Vagina (tissue), 2 donors: ENCODE measurements at places on chromosomes 1 and 21.

DNA sequence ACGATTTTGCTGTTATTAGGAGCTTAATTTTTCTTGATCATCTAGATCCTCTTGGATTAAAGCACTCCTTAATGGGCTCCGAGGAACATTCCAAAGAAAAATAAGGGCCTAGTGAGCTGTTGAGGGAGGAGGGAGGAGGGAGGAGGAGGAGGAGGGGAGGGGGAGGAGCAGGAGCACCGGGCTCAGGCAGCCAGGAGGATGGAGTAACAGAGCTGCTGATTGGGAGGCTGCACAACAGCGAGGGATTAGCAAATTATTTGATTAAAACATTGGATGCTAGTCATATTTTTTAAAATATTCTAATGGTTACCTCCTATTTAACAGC lies 302.1 kb upstream of the RRP15 start:
- no peaks in the 10 kb centered on the region for H3K4me1 ChIP-seq
- no peaks in the 10 kb centered on the region for H3K27me3 ChIP-seq
- no peak overlapping the region for H3K27ac ChIP-seq
- DNase-seq = no peak

GRCh38 chr1:13790290-13791030 lies 90.5 kb downstream of the PRDM2 start:
- peaks cover 27% of the 10 kb centered on the region for H3K4me1 ChIP-seq
- no peak overlapping the region for H3K27ac ChIP-seq
- no peaks in the 10 kb centered on the region for H3K27me3 ChIP-seq
- H3K4me3 ChIP-seq = no peak overlapping the region
- H3K36me3 ChIP-seq = peaks cover 7% of the 10 kb centered on the region

DNA sequence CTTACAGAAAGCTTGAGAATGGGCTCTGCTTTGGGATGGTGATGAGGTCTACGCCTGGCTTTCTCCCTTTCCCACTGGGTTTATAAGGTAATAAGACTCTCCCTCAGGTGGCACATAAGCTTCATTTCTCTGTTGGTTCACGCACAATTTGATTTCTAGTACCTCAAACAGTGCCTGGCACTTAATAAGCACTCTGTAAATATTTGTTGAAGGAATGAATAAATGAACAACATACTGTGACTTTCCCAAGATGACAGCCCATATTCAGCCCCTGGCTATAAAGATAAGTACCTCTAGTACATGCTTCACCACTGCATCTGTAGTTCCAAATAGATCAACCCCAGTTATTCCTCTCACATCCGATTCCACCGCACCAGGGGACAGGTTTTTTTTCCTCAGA lies 17.8 kb downstream of the COPA start:
- H3K4me3 ChIP-seq = no peak overlapping the region
- H3K4me1 ChIP-seq = peaks cover under 1% of the 10 kb centered on the region
- H3K27me3 ChIP-seq = no peaks in the 10 kb centered on the region
- peaks cover 72% of the 10 kb centered on the region for H3K36me3 ChIP-seq
- no peak overlapping the region for H3K27ac ChIP-seq

DNA sequence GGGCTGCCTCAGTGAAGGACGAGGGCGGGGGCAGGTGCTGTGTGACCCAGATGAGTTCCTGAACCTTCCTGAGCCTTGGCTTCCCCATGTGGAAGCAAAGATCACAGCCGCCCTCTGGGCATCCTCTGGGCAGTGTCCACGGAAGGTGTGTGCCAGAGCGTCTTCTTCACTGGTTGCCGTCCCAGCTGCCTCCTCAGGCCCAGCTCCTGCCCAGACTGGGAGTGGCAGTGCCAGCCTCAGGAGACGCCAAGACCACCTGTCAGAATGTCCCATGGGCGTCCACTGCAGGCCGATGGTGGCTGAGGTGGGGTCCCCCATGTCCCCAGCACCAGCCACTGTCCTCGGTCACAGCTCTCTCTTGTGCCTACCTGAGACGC lies 10.2 kb downstream of the ARHGEF16 start:
- no peaks in the 10 kb centered on the region for H3K36me3 ChIP-seq
- H3K27me3 ChIP-seq = no peaks in the 10 kb centered on the region
- no peak overlapping the region for H3K4me3 ChIP-seq
- H3K4me1 ChIP-seq = peaks cover 59% of the 10 kb centered on the region
- H3K27ac ChIP-seq = peak overlapping the region; percentile 23

- H3K4me3 ChIP-seq = no peak overlapping the region
- DNase-seq = no peak
- no peaks in the 10 kb centered on the region for H3K4me1 ChIP-seq
Observed at GRCh38 chr1:240278082-240278481, 186.4 kb downstream of the FMN2 start.

DNA sequence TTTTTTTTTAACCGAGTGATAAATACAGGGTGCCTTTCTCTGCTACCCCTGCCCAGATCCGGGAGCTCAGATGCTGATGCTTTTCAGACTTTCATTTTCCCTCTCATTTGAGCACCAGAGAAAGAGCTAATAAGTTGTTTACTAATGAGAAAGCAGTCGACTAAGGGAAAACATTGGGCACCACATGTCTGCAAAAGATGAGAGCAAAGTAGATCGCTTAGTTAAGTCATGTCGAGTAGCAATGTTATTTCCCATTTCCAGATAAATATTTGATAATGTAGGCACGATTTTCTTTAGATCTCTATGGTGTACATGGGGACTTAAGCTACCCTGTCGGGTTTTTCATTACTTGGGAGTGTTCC lies 1.2 kb downstream of the PKN2 start:
- no peaks in the 10 kb centered on the region for H3K27me3 ChIP-seq
- peak overlapping the region; percentile 97 for H3K27ac ChIP-seq
- H3K4me3 ChIP-seq = peak overlapping the region; percentile 63
- no peaks in the 10 kb centered on the region for H3K36me3 ChIP-seq
- H3K4me1 ChIP-seq = peaks cover 38% of the 10 kb centered on the region

GRCh38 chr1:157203166-157203565 lies 65.0 kb upstream of the ETV3 start:
- no peak for DNase-seq
- no peaks in the 10 kb centered on the region for H3K4me1 ChIP-seq
- H3K4me3 ChIP-seq = no peak overlapping the region

GRCh38 chr1:155882235-155882634 lies 22.9 kb downstream of the SYT11 start:
- no peaks in the 10 kb centered on the region for H3K27me3 ChIP-seq
- H3K27ac ChIP-seq = no peak overlapping the region
- no peaks in the 10 kb centered on the region for H3K4me1 ChIP-seq
- peaks cover 12% of the 10 kb centered on the region for H3K36me3 ChIP-seq
- no peak overlapping the region for H3K4me3 ChIP-seq

GRCh38 chr21:34132202-34132601 lies 58.8 kb downstream of the MRPS6 start:
- DNase-seq = no peak
- peak overlapping the region; percentile 91 for H3K27ac ChIP-seq
- H3K36me3 ChIP-seq = no peaks in the 10 kb centered on the region
- peaks cover 53% of the 10 kb centered on the region for H3K4me1 ChIP-seq
- no peaks in the 10 kb centered on the region for H3K27me3 ChIP-seq

DNA sequence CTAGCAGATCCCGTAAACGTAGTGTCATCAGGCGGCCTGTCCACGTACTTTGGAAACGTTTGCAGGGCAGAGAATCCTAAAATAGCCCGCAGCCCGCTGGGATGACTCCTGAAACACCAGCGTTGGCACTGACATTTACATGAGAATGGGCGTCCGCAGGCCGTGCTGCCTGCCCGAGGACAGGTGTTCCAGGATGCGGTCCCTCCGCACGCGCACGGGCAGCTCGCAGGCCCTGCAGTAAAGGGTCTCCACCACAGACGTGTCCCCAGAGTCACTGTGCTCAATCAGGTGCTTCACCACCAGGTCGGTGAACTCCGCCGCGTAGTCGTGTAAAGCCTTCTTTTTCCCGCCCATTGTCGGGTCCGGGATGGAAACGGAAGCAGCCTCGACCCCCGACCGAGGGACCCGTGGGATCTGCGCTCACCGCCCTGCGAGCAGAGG lies 5.8 kb upstream of the CCDC27 start:
- H3K4me1 ChIP-seq = peaks cover 32% of the 10 kb centered on the region
- no peaks in the 10 kb centered on the region for H3K27me3 ChIP-seq
- DNase-seq = no peak
- peaks cover 18% of the 10 kb centered on the region for H3K36me3 ChIP-seq
- no peak overlapping the region for H3K27ac ChIP-seq

- no peak overlapping the region for H3K27ac ChIP-seq
- H3K4me1 ChIP-seq = peaks cover 8% of the 10 kb centered on the region
- H3K27me3 ChIP-seq = no peaks in the 10 kb centered on the region
- no peak for DNase-seq
Observed at GRCh38 chr1:97632776-97633175, 288.1 kb downstream of the DPYD start.

DNA sequence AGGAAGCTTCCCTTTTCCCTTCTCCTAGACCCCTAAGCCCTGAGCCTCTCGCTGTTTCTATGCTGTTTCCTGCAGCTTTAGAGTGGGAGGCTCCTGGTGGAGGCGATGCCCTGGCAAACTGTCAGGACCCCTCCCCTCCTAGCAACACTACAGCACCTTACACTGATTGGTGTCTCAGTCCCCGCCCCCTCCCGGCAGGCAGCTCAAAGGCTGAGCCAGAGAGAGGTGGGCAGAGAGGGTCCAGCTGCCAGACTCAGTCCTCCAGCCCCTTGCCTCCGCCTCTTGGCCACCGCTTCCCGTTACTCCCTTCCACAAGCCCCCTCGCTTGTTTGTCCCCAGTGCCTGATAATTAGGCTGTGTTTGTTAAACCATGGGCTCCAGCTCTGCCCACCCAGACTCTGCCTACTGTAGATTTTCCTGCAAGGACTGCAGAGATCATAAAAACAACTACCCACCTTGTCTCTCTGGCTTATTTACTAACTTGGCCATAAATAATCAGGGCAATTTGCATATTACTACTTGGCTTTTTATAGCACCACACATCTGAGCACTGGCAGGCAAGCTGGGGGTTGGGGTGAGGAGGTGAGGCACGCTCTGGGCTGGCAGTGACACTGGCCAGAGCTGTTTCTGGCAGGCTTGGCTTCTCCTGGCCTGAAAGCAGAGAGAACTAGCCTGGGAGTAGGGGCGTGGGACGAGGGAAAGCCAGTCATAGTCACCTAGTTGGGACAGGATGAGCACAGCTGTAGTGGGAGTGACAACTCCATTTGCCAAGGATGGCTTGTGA lies 107.5 kb downstream of the CSMD2 start:
- H3K4me1 ChIP-seq = no peaks in the 10 kb centered on the region
- no peaks in the 10 kb centered on the region for H3K36me3 ChIP-seq
- H3K4me3 ChIP-seq = no peak overlapping the region
- no peak for DNase-seq

- H3K4me1 ChIP-seq = peaks cover 33% of the 10 kb centered on the region
- H3K4me3 ChIP-seq = no peak overlapping the region
- no peak for DNase-seq
Observed at GRCh38 chr1:3064296-3064850, 4.6 kb upstream of the PRDM16 start.

DNA sequence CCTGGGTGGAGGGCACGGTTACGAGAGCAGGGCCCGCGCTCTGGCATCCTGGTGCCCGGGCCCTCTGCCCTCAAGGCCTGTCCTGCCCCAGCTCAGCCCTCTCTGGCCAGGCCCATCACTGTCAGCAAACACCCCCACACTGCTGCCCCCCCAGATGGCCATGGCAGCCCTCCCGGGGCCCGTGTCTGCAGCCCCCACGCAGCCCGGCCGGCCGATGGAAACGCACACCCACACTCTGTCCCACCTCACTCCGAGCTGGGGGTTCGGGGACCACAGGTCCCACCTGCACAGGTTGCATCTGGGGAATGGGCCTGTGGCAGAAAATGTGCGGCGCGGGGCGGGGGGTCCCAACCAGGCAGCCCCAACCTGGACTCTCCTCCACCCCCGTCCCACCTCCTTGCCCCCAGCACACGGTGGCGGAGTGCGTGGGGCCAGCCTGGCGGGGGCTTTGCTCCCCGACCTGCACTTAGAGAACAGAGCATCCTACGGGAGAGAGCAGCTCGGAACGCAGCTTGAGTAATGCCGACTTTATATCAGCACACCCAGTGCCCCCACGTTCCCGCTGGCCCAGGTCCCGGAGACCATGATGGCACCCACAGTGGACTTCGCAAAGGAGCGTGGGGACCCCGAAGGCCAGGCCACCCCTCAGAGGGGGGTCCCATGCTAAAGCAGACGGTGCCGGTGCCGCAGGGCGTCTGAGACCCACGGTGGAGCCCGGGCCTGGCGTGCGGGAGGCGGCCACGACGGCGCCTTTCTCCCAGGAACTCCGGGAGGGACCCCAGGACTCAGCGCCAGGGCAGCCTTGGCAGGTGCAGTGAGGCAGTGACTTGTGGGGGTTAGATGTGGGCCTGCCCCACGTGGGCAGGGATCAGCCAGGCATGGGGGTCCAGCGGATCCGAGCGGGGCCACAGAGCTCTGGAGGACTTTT lies 7.5 kb upstream of the RNF223 start:
- no peaks in the 10 kb centered on the region for H3K27me3 ChIP-seq
- H3K27ac ChIP-seq = no peak overlapping the region
- H3K4me3 ChIP-seq = no peak overlapping the region
- H3K36me3 ChIP-seq = no peaks in the 10 kb centered on the region
- H3K4me1 ChIP-seq = peaks cover 13% of the 10 kb centered on the region
- DNase-seq = no peak

GRCh38 chr1:207862241-207862787 lies 48.6 kb downstream of the CD34 start:
- H3K36me3 ChIP-seq = no peaks in the 10 kb centered on the region
- DNase-seq = no peak
- H3K4me1 ChIP-seq = peaks cover 91% of the 10 kb centered on the region
- peak overlapping the region; percentile 68 for H3K27ac ChIP-seq
- no peak overlapping the region for H3K4me3 ChIP-seq

DNA sequence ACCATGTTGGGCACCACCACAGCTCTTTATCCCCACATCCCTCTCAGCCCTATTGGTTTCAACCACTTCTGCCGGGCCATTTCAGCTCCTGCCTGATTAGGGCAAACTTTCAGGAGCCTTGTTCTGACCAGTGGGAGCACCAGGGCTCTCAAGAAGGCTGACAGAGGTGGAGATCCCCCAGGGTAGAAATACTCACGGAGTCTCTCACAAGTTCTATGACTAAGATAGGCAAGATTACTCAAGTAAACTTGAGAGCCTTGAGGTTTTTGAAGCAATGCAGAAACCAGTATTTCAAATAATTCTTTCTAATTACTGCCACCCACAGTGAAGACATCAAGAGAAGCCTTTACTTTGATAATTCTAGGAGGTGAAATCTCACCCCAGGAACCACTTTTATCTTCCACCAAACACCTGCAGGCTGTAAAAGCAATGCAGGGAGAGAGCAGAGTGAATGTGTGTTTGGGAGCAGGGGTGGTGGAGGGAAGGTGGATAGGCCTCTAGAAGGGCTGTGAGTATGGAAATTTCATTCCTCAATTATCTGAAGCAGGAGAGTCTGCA lies 6.6 kb upstream of the PTCH2 start:
- no peak for DNase-seq
- H3K27ac ChIP-seq = no peak overlapping the region
- H3K27me3 ChIP-seq = no peaks in the 10 kb centered on the region

DNA sequence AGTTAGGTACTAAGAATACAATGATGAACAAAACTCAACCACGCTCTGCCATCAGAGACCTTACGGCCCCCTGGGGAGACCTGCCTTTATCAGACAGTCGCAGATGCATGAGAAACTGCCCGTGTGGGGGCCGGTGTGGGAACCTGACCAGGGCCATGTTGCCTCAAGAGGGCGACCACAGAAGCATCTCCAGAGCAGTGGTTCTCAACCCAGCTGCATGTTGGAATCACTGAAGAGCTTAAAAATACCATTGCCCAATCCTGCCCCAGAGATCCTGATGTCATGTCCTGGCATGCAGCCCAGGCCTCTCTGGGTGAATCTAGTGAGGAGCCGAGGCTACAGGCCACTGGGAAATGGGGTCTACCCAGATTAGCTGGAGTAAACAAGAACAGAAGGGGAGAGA lies 108.7 kb downstream of the PRDM2 start:
- DNase-seq = no peak
- H3K36me3 ChIP-seq = no peaks in the 10 kb centered on the region
- no peak overlapping the region for H3K27ac ChIP-seq
- H3K4me3 ChIP-seq = no peak overlapping the region
- H3K27me3 ChIP-seq = no peaks in the 10 kb centered on the region
